ENCODE measurements at places on chromosomes 1 and 21.

DNA sequence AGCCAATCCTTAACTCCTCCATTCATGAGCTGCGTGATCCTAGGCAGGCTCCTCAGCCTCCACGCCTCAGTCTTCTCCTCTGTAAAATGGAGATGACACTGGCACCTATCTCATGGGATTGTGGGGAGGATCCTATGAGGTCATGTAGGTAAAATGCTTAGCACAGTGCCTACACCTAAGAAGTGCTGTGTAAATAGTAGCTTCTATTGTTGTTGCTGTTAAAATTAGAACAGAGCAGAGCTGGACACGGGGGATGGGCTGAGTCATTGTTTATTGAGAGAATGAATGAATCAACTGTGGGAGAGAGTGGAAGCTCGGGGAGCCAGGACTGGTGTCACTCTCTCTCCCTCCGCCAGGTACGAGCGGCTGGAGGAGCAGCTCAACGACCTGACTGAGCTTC lies 43.0 kb downstream of the TMCC2 start:
- DNase-seq = peak; percentile 34

GRCh38 chr1:210445931-210446330 lies 117.2 kb downstream of the HHAT start:
- no peak for DNase-seq

DNA sequence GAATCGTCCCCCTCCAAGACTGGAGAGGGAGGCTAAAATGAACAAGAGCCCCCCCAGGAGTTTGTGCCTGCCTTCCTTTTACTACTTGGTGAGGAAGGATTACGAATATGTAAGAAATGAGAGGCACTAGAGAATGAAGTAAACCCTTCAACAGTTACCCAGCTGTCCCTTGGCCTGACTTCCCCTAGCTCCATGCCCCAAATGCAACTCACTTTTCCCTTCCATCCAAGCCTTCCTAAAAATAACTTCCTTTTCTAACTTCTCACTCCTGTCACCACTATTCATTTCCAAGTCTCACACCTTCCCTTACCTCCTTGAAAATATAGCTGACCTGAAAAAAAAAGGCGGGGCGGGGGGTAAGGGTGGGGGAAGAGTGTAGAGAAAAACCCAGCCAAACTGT lies 96.6 kb upstream of the HNRNPU start:
- DNase-seq = no peak

DNA sequence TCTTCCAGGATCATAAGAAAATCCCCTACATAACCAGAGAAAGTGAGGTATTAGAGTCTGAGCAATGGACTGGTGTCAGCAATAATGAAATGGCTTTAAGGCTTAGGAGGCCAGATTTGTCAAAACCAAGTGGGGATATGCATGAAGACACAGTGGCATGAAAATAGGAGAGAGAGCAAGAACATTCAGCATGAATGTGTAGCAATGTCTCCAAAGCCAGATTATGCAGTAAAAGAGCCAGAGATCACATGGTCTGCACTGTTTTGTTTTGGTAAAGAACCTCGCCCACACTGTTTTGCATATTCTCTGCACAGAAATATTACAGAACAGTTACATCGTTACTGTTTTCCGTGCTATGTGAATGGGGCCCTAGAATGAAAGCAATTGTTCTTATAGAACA lies 589.4 kb downstream of the PLPP3 start:
- no peak for DNase-seq

- no peak for DNase-seq
These were observed 1.3 kb downstream of the CATSPER4 start for GRCh38 chr1:26191739-26192138.

- DNase-seq = peak; percentile 34
These were observed 446.6 kb downstream of the PTPRU start for GRCh38 chr1:29682919-29683295.

DNA sequence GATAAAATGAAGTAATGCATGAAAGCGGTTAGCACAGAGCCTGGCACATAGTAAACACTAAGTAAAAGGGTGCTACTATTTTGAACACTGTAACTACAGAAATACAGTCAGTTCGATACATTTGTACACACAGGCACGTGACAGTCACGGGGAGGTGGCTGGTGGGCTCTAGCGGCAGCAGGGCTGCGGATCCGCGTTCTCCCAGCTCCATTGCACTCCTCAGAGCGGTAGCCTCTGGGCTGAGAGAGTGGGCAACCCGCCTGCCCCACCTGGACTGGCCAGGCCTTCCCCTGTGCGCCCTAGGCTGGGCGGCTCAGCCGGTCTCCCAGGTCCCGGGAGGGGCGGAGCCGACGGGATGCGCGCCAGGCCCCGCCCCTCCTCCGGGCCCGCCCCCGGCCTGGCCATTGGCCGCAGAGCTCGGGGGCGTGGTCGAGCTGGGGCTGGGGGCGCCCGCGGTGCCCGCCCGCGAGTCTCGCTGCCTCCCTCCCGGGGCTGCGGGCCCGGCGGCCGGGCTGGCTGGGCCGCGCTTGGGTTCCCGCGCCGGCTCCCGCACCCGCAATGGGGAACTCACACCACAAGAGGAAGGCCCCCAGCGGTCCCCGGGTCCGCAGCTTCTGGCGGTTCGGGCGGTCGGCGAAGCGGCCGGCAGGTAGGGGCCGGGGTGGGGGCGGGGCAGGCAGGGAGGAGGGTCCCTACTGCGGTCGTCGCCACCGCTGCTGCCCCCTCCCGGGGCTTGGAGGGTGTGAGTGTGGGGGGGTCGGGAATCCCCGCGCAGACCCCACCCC lies 51.2 kb upstream of the SYNC start:
- peak; percentile 47 for DNase-seq

GRCh38 chr1:6950001-6950765 lies 164.9 kb downstream of the CAMTA1 start:
- DNase-seq = no peak
